ENCODE measurements at places on chromosomes 11 and 22. TPM values are rescaled to one million over a fixed set of nuclear protein-coding genes. Genes with fewer than 3 reads are reported as not detected.

DNA sequence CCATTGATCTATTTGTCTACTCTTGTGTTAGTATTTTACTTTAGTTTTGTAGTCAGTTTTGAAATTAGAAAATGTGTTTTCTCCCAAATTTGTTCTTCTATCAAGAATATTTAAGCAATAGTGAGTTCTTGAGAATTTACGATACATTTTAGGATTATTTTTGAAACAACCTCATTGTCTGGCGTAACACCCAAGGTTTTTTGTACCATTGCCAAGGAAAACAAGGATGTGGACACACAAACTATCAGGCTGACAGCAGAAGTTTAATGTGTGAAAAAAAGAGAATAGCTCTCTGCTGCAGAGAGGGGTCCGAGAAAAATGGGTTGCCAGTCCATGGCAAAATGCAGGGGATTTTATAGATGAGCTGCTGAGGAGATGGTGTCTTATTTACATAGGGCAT lies 865.1 kb upstream of the CNTN5 start:
- no peak for DNase-seq

The PLA2G6 gene
- total RNA-seq, result 23.4 TPM

The GGT1 gene
- 24.6 TPM for total RNA-seq

The OR4A16 gene
- total RNA-seq, result not detected

The SOX6 gene
- 0.03 TPM for total RNA-seq

DNA sequence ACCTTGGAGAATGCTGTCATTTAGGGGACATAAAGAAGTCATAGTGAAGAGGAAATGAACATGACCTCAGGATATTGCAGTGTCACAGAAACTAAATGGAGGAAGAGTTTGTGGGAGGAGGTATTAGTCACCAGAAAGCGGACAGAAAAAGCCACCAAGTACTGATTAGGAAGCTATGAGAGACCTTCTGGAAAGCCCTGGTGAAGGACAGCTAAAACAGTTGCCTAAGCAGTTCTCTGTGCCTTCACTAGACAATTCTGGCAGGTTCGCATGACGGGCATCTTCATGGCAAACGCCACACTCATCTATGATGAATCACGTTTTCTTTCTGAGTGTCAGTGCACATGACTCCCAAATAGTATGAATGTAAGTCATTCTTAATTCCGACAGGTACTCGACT lies 325.8 kb downstream of the C11orf87 start:
- no peak for DNase-seq

DNA sequence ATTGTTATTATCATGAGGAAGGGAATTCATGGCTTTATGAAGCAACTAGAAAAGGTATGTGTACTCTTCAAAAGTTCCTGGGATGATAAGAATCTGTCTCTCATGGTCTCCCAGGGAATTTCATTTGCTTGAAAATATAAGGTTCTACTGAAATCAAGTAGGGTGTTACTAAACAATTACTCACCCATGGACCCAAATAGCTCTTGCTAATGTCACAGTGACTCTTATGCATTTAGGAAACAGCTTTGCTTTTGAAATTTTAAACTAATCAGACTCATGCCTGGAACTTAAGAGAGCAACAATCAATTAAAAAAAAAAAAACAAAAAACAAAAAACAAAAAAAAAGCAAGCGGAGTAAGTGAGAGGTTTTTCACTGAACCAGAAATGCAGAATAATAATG lies 1546.3 kb upstream of the TENM4 start:
- DNase-seq, result no peak

DNA sequence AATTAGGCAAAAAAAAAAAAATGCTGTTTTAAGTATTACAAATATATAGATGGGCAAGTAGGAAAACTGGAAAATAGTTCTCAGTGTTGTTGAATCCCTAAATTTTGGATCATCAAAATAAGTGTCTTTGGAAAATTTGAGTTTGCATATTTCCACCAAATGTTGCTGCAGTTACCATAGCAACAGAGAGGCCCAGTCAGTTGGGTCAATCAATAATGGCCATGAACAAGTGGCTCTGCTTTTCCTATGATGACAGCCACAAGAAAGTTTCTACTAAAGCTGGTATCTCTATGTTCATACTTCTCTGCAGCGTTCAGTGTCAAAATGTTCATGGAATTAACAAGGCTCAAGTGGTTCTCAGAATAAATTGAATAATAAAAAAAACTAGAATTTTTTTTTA lies 79.1 kb downstream of the SERGEF start:
- DNase-seq, result no peak

DNA sequence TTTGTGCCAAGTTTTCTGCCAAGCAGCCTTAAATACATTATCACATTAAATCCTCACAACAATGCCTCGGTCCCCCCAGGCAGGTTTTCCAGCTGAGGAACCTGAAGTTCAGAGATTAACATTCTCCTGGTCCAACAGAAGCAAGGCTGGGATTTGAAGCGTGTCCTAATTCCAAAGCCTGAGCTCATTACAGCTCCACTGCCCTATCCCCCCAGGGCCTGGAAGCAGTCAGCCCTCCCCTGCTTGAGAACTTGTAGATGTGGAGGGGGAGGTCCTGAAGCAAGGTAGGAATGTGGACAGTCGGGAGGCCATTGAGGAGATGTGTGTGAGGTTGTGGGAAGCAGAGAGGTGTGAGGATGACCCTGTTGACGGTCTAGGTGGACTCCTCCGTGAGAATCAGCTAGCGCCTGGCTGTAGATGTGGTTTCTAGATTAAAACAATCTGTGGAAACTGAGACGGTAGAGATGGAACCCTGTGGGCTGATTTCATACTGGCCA lies 8.1 kb downstream of the GRAMD1B start:
- DNase-seq, result no peak

DNA sequence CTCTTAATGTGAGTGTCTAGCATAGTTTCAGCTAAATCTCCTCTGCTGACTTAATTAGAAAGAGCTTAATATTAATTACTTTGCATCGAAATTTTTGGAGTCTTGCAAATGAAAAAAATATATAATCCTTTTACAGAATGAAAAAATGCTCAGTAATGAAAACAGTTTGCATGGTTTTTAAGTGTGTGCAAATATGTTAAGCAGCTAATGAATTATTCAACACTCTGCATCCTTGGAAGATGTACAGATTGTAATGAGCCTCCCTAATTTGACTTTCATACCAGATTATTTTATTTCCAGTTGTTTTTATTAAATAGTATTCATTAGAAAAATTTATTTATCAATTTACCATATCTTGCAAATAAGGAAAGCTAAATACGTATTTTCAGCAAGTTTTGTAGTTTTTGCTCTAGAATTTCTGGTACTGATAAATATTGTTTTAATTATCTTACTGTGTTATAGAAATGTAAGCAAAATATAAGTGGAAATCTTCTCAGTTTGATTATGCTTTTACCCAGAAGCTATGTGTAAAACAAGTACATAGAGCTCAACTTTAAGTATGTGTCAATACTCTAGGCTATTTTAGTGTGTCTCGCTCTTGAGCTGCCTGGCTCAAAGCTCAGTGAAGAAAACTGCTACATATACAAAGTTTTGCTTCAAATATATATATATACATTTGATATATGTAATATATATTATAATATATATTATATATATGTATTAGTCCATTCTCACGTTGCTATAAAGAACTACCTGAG lies 714.9 kb upstream of the LUZP2 start:
- no peak for DNase-seq

- no peak for DNase-seq
Observed at GRCh38 chr11:40401132-40401853, 1058.2 kb downstream of the LRRC4C start.

DNA sequence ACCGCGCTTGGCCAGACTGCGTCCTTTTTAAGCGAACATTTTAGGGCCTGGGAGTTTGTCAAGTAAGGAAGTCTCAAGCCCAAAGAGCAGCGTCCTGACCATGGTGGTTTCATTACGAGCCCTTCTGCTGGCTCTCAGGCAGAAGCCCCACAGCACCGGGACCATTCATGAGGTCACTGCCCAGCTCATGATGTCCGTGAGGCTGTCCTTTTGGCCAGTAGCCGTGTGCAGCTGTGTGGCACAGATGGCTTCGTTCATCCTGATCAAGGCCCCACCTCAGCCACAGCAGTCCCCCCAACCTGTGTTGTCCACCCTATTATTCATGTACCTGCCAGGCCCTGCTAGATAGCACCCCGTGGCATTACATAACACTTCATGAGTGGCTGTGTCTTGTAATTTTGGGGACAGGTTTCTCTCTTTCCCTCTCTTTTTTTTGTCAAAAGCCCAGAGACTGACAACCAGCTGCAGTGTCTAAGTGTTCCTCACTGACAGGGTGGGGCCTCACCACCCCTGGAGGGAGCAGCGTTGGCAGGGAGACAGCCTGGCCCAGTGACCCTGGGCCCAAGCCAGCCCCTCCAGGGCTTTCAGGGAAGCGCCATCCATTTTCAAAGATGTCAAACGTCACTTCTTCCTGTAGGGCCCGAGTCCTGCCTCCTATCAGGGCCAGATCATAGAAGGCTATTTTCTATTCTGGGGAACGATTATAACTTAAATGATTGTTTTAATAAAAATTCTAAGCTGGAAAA lies 21.8 kb upstream of the CABP7 start:
- no peak for DNase-seq

The PIWIL4 gene
- 1.1 TPM for total RNA-seq

The MRGPRX3 gene
- total RNA-seq, result not detected

- DNase-seq, result no peak
Observed at GRCh38 chr11:109972181-109972715, 120.9 kb upstream of the ZC3H12C start.

GRCh38 chr11:93481279-93481678 lies 61.9 kb downstream of the SMCO4 start:
- DNase-seq, result no peak

DNA sequence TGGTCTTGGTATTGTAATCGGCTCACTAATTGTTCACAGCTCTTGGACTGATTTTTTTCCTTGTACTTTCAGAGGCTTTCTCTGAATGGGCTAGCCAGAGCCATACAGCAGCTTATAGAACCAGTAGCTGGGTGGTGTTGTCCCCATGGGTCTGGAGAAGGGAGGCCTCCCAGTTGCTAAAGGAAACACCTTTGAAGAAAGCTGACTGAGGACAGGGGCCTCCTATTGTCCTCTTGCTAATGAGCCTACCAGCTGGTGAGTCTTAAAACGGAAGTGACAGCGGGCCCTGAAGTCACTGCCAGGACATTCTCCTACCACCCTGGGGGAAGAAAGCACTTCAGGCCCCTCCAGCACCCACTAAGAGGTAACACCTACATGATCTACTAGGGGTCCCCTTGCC lies 9.9 kb downstream of the FADS3 start:
- DNase-seq, result peak; percentile 86

GRCh38 chr11:69201066-69201365 lies 45.3 kb downstream of the SMIM38 start:
- DNase-seq, result peak; percentile 36

- DNase-seq, result peak; percentile 11
Observed at GRCh38 chr22:42544686-42545085, 9.1 kb upstream of the SERHL2 start.

DNA sequence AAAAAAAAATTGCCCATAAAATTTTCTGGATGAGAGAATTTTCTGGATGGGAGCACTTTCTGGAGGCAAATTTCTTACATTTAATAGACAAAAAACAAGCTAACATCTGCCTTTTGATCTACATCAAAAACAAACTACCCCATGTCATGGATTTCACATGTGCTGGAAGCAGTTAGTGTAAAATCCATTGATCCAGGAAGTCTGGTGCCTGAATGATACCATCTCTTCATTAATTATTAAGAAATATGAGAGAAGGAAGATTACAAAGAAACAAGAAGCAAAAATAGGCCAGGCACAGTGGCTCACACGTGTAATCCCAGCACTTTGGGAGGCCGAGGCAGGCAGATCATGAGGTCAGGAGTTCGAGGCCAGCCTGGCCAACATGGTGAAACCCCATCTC lies 53.2 kb upstream of the FAM181B start:
- no peak for DNase-seq

The PANX2 gene
- 2.2 TPM for total RNA-seq

DNA sequence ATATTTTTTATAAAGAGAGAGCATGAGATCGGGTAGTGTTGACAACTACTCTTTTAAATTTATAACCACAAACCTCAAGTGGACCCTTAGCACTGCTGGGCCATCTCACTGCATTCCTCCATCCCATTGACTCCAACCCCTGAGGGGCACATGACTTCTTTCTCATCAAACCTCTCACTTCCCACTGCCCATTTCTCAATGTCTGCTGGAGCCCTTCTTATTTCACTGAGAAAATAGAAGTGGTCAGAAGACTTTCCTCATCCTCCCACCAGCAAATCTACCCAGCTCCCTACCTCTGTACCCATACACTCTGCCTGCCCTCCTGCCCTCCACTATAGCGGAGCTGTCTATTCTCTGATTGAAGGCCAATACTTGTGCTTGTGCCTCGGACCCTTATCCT lies 370.6 kb upstream of the MPPED2 start:
- no peak for DNase-seq

The NAALADL1 gene
- total RNA-seq, result 1.4 TPM

GRCh38 chr22:46031066-46031465 lies 54.1 kb upstream of the WNT7B start:
- no peak for DNase-seq

- DNase-seq, result no peak
Observed at GRCh38 chr11:24594401-24594800, 97.5 kb downstream of the LUZP2 start.

Measured in H7 (cell line).